ENCODE measurements at places on chromosomes 4 and X. TPM values are rescaled to one million over a fixed set of nuclear protein-coding genes. Genes with fewer than 3 reads are reported as not detected.

GRCh38 chr4:3636646-3637320 lies 104.6 kb upstream of the LRPAP1 start:
- no peak for DNase-seq

DNA sequence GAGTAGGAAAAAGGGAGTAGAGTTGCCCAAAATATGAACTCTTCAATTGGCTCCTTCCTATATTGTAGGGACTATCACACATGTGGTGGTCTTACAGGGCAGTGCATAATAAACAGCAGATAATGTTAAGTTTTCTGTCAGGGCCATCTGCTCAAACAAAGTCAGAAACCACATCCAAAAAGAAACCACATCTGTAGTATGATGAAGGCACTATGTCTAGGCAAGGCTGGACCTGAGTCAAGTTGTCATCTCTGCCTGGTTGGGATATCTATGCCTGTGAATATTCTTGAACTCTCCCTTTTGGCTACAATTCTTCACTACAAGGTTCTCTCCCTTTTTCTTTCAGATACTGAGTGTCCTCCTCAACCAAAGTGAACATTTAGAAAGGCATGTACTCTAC lies 109.4 kb upstream of the C1GALT1C1 start:
- no peak for DNase-seq

GRCh38 chr4:52936729-52937128 lies 74.6 kb downstream of the RASL11B start:
- DNase-seq: no peak

DNA sequence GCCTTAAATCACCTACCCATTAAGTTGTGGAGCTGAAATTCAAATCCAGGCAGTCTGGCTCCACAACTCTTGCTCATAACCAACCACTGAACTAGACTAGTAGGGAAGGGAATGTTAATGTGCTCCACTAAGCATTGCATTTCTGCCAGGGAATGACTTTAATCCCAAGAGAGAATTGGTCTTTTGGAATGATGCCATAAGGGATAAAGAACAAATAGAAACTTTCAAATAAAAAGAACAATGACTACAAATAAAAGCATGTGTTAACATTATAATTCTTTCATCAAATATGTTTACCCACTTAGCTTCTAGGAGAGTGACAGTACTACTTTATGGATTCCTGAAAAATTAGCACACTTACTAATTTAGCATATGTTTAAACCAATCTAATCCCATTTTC lies 905.9 kb downstream of the CENPC start:
- peak; percentile 37 for DNase-seq

- peak; percentile 26 for DNase-seq
Measured at GRCh38 chr4:175561696-175562095, 250.4 kb downstream of the GPM6A start.

- DNase-seq: no peak
Measured at GRCh38 chr4:148883891-148884290, 441.7 kb upstream of the NR3C2 start.

- no peak for DNase-seq
Measured at GRCh38 chrX:119292445-119292844, 56.4 kb downstream of the PGRMC1 start.

GRCh38 chr4:88993246-88993645 lies 63.7 kb downstream of the FAM13A start:
- DNase-seq: no peak

DNA sequence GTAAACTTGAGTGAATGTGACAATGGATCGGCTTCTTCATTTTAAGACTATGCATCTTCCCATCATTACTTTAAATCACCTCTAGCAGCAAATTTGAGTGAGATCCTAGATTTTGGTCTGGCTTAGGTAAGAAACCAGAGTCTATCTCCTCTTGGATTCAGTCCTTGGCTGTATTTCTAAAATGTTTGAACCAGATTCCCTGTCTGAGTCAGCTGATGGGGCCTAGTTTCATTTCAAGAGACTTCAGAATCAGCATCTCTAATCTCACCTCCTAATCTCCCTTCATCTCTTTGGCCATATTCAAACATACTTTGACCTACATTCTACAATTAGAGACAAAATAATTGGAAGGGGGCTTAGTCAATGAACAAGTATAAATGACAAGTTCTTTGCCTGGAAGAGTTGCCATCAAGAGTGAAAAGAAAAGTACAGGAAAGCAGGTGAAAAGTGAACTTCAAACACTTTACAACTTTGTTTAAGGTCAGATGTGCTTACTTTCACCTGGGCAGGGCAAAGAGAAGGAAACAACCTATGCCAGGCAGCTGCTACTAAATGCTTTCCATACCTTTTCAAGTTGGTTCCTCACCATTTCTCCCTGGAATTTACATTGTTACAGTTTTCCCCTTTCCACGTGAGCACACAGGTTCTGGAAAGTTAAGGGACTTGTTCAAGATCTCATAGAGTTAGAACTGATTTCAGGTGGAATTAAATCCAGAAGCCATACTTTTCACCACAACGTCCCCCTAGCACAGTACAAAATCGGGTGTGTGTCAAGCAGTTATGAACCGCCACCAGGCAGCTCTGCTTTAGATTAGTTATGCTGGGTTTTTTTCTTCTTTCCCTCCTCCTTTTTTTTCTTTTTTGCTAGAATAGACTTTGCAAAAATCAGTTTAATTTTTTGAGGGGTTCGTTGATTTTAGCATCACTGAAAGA lies 30.7 kb upstream of the PITX2 start:
- no peak for DNase-seq

GRCh38 chr4:12071316-12071715 lies 642.6 kb upstream of the HS3ST1 start:
- no peak for DNase-seq

DNA sequence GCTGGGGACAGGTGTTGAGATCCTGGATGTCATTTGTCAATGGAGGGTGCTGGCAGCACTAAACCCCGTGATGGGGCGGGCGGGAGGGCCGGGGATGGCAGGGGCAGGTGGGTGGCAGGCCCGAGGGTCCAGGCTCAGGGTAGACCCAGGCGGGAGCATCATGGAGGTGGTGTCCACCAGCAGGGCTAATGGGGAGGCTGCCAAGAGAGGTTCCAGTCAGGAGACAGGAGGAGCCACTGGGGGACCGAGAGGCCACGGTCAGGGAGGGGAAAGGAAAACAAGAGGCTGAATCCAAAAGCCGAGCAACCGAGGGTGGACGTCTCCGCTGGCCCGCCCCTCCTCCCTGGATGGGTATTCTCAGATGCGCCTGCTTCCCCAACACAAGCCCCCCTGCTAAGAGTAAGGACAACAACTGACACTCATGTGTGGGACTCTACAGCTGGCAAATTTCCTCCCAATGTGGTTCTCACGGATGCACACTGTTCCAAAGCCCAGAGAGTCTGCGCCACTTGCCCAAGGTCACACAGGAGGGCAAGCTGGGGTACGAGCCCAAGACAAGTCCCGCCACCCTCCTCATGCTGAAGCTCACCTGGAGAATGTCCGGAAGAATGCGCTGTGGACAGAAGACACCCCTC lies 132.0 kb downstream of the CPZ start:
- no peak for DNase-seq

- peak; percentile 25 for DNase-seq
Measured at GRCh38 chr4:142095886-142096605, 459.7 kb downstream of the IL15 start.

DNA sequence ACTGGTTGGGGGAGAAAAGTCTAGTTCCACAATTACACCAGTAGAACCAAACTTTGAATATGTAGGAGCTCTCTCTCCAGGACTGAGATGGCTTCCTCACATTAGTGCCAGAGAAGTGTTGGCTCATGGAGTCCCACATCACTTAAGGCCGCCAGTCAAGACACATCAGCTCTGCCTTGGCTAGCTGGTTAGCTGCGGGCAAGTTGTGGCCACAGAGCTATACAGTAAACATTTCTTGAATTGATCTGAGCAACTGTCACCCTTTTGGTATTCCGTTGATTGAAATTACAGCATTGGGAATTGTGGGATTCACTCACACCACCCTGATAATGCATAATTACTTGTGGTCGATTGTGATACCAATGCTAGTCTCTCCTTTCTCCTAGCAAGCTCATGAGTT lies 76.2 kb downstream of the LNX1 start:
- DNase-seq: no peak

DNA sequence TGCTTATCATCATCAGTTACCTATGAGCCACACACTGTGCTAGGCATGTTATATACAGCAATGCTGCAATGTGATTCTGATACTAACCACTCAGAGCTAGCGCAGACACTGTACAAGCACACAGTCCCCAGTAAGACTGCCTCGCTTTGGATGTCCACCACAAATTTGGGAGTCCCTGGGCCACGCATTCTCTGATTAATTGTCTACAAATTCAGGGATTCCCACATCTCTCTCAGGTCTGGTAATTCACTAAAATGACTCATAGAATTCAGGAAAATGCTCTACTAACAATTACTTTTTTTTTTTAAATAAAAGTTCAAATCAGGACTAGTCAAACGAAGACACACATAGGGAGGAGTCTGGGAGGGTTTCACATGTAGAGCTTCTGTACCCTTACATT lies 652.1 kb upstream of the AADAT start:
- DNase-seq: no peak

- no peak for DNase-seq
Measured at GRCh38 chr4:11158971-11159370, 269.7 kb downstream of the HS3ST1 start.

GRCh38 chrX:123424546-123424945 lies 240.5 kb downstream of the GRIA3 start:
- no peak for DNase-seq

- DNase-seq: no peak
Measured at GRCh38 chrX:148229801-148230303, 248.7 kb downstream of the FMR1NB start.

DNA sequence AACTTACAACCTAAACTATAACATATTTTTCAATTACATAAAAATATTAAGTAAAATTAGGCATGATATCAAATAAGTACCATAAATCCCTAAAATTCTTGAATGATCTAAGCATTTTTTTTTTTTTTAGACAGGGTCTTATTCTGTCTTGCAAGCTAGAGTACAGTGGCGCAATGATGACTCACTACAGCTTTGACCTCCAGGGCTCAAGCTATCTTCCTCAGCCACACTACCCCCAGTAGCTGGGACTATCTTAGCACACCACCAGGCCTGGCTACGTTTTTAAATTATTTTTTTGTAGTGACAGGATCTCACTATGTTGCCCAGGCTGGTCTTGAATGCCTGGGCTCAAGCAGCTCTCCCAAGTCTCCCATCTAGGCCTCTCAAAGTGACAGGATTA lies 1042.3 kb downstream of the FSTL5 start:
- no peak for DNase-seq

GRCh38 chrX:51878056-51878455 lies 15.4 kb upstream of the MAGED1 start:
- no peak for DNase-seq

- DNase-seq: no peak
Measured at GRCh38 chr4:79163981-79164490, 161.8 kb downstream of the NAA11 start.

DNA sequence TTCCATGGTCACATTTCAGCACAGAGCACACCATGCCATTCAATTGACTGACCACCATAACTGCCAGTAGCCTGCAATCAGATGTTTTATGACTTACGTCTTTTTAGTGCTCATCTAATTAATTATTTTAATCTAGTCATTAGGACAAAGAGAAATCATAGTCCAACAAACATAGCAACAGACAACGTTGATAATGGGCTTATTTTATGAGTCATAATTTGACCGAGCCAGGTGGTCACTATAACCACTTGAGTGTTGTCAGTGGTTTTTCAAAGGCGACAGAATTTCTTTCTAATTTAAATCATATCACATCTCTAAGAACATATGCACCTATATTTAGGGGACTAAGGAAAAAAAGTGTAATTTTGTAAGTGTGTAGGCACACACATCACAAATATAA lies 1.9 kb downstream of the SEC24D start:
- DNase-seq: no peak

DNA sequence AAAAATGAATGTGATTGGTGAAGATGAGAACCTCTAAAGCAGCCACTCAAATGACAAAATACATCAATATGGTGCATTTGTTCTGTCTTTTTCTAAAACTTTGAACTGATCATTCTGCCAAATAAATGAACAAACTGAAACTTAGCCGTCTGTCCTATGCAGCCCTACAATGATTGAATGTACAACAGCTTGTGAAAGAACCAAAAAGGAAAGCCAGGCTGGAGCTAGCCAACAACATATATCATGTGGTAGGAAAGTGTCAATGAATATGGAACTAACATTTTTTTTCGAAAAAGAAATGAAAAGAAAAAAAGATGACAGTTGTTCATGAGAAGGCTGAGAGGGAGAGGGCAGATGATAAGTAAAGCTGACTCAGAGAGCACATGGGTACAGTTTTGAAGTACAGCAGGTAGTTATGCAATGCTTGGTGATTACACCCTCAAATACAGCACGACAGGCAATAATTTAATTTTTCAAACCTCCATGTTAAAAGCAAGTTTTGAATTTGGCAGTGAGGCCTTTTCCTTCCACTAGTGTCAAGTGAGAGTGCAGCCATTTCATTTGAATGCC lies 21.2 kb upstream of the SLC7A11 start:
- DNase-seq: no peak

- no peak for DNase-seq
Measured at GRCh38 chr4:10582059-10582686, 102.4 kb downstream of the CLNK start.

DNA sequence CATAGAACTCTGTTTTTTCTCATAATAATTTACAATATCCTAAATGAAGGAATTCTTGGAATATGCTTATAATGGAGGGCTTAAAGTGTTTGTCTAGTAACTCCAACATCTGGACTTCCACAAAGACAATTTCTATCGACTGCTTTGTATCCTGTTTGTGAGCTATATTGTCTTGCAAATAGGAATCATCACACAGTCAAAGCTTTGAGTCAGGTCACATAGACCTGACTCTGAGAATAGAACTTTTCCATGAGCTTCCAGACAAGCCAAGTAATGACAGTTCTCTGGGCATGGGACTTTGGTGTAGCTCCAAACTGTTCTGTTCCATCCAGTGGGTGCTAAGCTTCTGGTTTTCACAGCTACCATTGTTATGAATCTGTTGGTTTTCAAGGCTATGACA lies 75.2 kb upstream of the GALNT7 start:
- no peak for DNase-seq

- DNase-seq: no peak
Measured at GRCh38 chr4:118082182-118082581, 47.9 kb downstream of the NDST3 start.

DNA sequence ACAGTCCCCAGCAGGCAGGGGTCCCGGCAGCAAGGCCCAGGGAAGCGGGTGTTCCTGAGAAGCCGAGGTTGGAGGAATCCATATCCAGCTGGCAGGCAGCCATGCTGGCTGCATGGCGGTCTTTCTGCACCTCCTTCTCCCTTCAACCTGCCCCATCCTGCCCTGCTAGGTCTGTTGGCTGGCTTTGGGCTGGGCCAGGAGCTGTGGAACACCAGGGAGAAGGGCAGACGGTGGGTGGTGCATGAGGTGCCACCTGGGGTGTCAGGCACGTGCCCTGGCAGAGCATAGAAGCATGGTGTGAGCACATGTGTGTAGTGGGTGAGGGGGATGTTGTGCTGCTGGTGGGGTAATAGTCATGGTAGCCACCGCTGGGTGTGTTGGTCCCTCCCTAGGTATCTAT lies 150.1 kb downstream of the PJA1 start:
- no peak for DNase-seq

AMBN gene
- not detected for polyA plus RNA-seq

CORIN gene
- 1.9 TPM for polyA plus RNA-seq

THAP9 gene
- polyA plus RNA-seq: 8.3 TPM

FGA gene
- polyA plus RNA-seq: not detected

SSX2 gene
- not detected for polyA plus RNA-seq

TLL1 gene
- polyA plus RNA-seq: 1.2 TPM

CFI gene
- 24.9 TPM for polyA plus RNA-seq

MAP7D2 gene
- polyA plus RNA-seq: 38.5 TPM

All from spinal cord (tissue), 10 donors.